ENCODE measurements at places on chromosomes 7 and 10.

DNA sequence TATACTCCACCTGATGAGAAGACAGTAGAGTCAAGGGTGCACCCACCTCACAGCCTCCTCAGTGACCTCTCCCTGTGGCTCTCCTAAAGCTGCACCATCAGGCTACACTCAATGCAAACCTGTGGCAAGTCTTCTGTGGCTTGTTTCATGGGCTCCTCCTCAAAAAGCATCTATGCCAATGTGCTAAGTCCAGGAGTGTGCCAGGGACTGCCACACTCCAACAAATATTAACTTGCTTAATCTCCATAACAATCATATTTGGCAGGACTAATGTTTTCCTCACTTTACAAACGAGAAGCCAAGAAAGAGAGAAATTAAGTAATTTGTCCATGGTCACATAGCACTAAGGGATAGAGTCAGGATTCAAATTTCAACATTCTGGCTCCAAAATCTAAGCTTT, 11.9 kb downstream of the NRAP start:
- no peak for DNase-seq

GRCh38 chr10:74827694-74828093, 1.3 kb downstream of the KAT6B start:
- DNase-seq: no peak

DNA sequence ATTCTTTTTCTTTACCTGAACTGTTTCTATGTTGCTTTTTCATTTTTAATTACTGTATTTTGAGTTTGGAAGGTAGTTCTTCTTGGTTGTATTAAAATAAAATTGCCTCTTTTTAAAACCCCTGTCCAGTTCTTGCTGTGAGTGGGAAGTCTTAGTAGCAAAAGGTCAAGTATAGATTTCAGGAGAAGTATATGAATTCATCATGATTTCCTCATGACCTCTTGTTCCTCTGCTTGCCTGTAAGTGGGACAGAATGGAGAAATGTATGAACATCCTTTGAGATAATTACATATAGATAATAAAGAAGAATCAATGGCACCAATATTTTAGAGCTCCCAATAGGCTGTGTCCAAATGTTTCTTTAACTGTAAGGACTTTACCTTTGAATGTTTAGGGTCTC, 126.2 kb downstream of the LRRC4 start:
- no peak for DNase-seq

DNA sequence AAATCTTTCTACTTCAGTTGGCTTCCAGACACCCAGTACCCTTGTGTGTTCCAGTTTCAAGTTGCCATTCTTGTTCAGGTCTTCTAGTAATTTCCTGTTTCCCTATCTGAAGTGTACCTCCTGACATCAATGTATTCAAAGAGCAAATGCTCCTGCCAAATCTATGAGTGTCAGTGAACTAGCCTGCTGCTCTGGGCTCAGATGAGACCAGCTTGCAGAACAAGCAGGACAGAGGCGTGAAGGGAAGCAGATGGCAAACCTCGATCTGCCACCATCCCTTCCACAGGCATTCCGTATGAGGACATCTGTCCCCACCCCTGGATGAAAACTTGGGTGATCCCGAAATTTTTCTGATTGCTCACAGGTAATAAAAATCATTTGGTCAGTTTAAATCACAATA, 4.4 kb upstream of the MPP7 start:
- DNase-seq: no peak

DNA sequence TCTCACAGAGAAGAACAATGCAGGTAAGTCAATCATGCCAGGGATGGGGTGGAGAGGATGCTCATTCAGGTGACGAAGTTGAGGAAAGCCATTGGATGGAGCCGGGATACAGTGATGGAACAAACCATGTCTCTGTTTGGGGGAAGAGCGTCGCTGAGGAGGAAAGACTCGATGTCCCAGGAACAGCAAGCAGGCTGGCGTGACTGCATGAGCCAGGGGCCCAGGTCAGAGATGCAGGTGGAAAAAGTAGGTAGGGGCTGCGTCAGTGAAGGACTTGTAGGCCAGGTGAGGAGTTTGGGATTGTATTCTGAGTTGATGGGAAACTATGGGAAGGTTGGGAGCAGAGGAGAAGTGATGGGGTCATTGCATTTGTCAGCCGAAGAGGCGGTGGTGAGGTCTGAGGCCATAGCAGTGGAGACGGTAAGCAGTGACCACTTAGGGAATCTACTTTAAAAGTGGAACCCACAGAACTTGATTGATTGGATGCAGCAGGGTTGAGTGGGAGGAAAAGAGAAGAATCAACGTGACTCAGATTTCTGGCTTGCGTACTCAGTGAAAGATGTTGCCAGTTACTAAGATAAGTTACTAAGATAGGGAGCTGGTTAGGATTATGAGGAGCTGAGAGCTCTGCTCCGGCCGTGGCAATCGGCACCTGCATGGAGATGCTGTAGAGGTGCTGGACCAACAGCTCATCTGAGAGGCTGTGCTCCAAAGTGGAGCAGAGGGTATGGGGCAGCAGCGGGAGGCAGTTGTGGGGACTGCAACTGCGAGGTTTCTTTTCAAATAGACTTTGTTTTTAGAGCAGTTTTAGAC, 12.5 kb upstream of the IL2RA start:
- DNase-seq: no peak

GRCh38 chr10:20247891-20248708, 431.9 kb downstream of the PLXDC2 start:
- no peak for DNase-seq

Measured in stimulated activated CD4-positive, alpha-beta T cell treated with anti-CD3 and anti-CD28 coated beads, Interleukin-4, amount 100 ng/mL, for 4 hours (primary cell).